ENCODE measurements at places on chromosomes 1 and 21. TPM values are rescaled to one million over a fixed set of nuclear protein-coding genes. Genes with fewer than 3 reads are reported as not detected.

GRCh38 chr21:46549650-46550049 is 55.2 kb downstream of the S100B start:
- DNase-seq = no peak

DNA sequence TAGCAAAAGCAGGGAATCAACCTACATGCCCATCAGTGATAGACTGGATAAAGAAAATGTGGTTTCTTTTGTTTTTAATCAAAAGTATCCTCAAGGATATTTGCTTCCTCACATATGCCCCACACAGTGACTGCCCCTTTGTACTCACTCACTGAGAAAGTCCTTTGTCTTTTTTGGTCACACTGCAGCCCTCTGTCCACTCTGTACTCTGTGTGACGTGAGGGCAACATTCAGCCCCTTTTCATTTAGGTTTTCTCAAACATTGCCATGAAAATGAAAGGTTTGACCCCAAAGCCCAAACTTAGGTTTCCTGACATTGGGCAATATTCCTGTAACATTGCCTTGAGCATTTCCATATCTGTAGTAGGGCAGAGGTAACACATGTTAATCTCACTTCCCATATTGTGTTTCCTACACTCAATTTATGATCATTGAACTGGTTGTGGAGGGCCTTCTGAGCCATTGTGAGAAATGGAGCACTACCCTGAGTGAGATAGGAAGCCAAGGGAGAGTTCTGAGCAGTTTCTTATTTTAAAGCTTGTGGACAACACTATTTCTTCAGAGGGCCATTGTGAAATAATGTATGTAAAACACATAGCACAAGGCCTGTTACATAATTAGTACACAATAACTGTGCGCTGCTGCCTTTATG is 501.9 kb upstream of the C1orf87 start:
- DNase-seq = no peak

GRCh38 chr1:36389999-36390398 is 4.3 kb upstream of the STK40 start:
- DNase-seq = no peak

The C1orf116 gene
- total RNA-seq = not detected

The RNU1-2 gene
- total RNA-seq = 874 TPM

The CELA3A gene
- total RNA-seq = not detected

Measured in activated naive CD8-positive, alpha-beta T cell treated with anti-CD3 and anti-CD28 coated beads for 36 hours (primary cell).